Muscle of leg (tissue), 16 donors: ENCODE measurements at places on chromosomes 16 and 17. TPM values are rescaled to one million over a fixed set of nuclear protein-coding genes. Genes with fewer than 3 reads are reported as not detected.

The MCRIP1 gene
- total RNA-seq: 113 TPM

The SSTR5 gene
- total RNA-seq: not detected

- DNase-seq: no peak
Observed at GRCh38 chr16:2834968-2835367, 4.9 kb downstream of the ZG16B start.

DNA sequence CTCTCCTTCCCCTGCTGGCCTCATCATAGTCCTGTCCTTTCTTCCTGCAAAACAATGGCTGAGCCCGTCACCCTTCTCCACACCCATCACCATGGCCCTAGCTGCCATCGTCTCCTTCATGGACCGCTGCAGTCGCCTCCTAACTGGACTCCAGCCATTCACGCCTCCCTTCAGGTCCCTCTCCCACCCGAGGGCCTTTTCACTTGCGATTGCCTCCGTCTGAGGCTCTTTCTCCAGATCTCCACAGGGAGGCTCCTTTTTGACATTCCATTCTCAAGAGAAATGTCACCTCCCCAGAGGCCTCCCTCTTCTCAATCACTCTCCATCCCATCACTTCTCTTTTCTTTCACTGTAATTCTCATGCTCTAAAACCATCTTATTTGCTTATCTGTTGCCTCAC, 23.5 kb downstream of the GSG1L start:
- DNase-seq: no peak

DNA sequence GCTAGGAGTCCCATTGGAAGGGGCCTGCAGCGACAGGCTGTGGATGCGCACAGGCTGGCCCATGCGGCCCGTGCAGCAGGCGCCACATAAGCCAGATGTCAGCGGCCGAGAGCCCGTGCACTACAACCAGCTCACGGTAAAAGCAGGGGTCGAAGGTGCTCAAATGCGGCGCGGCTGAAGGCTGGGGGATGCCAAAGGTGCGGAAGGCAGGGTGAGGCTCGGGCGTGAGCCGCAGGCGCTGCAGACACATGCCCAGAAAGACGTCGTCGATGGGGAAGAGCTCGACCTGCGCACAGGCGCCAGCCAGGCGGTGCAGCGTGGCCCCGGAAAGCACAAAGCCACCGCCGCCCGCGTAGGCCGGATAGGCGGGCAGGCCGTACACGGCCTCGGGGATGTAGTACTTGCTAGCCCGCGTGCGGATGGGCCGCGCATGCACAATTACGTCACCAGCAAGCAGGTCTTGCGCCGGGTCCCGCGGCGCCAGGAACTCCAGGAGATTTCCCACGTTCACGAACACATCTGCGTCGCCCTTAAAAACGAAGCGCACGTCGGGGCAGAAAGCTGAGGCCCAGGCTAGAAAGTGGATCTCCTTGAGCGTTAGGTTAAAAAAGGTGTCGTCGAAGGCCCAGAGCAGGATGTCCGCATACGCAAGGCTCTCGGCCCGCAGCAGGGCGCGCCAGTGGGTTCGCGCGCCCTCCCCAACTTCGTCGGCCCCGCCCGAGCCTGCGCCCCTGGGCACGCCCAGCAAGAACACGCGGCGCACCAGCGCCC, 1.3 kb downstream of the B3GNT9 start:
- DNase-seq: no peak

DNA sequence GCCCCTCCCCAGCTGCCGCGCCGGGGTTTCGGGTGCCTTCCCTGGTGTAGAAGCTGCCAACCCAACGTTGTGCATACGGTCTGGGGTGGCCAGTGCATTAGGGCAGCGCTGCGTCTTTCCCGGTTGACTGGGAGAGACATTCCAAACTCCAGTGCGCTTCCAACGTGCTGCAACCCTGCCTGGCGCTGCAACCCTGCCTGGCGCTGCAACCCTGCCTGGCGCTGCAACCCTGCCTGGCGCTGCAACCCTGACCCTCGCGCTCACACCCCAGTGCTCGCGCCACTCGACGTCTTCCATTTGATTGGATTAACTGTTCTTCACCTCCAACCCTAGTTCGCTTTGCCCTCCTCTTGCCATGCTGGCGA, 488 bp upstream of the HAP1 start:
- no peak for DNase-seq

DNA sequence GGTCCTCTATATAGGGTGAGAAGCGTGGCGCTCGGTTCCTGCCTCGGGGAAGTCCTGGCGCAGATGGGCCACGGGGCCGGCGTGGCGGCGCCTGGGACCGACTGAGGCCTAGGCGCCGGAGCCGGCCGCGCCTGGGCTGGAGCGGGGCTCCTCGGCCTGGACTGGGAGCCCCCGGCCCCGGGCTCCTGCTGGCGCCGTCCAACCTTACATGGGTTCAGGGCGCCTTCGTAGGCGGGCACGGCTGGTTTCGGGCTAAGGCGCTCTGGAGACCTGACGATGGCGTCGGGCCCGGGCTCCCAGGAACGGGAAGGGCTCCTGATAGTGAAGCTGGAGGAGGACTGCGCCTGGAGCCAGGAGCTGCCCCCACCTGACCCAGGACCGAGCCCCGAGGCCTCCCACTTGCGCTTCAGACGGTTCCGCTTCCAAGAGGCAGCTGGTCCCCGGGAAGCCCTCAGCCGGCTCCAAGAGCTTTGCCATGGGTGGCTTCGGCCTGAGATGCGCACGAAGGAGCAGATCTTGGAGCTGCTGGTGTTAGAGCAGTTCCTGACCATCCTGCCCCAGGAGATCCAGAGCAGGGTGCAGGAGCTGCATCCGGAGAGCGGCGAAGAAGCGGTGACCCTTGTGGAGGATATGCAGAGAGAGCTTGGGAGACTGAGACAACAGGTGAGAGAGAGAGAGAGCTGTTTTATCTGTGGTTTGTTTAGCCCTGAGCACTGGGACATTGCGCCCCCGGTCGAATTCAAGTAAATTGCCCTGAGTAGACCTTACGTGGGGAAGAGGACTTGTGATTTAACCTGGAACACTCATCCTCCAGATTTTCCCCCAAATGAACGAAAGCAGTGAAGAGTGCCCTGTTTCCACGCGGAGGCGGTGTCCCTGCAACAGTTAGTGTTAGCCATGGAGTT, 504 bp downstream of the ZNF263 start:
- DNase-seq: no peak

DNA sequence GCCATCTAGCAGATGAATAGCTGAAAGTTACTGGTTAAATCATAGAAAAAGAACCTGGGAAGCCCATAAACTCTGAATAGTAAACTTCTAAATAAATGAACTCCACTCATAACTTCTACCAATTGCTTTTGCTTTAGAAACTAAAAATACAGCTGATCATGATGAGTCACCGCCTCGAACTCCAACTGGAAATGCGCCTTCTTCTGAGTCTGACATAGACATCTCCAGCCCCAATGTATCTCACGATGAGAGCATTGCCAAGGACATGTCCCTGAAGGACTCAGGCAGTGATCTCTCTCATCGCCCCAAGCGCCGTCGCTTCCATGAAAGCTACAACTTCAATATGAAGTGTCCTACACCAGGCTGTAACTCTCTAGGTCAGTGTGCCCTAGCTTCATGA, 9.7 kb downstream of the KAT7 start:
- no peak for DNase-seq

GRCh38 chr16:15703029-15703736, 53.1 kb downstream of the NDE1 start:
- no peak for DNase-seq

DNA sequence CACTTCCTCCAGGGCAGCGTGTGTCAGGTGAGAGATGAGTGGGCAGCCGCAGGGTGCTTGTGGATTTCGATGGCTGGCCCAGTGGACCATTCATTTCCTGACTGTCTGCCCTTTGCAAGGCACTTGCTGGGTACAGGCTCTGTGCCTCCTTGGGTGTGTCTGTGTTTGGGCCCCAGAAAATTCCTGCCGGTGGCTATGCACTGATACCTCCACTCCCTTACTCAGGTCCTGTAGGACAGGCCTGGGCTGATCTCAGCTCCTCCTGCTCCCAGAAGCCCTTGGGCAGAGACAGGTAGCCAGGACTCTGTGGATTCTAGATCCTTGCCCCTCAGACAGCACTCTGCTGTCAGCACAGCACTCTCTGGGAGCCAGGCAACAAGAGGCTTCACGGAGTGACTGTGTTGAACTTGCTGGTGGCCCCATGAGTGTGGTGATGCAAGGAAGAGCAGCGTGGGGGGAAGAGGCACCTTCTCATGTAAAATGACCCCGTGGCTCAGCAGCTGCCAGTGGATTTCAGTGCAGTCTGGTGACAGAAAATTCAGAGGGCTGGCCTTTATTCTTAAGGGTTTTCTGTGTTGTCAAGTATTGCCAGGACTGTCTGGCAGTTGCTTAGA, 29.0 kb downstream of the PGS1 start:
- no peak for DNase-seq

- DNase-seq: no peak
Observed at GRCh38 chr17:75983501-75984181, 4.6 kb downstream of the TEN1 start.

DNA sequence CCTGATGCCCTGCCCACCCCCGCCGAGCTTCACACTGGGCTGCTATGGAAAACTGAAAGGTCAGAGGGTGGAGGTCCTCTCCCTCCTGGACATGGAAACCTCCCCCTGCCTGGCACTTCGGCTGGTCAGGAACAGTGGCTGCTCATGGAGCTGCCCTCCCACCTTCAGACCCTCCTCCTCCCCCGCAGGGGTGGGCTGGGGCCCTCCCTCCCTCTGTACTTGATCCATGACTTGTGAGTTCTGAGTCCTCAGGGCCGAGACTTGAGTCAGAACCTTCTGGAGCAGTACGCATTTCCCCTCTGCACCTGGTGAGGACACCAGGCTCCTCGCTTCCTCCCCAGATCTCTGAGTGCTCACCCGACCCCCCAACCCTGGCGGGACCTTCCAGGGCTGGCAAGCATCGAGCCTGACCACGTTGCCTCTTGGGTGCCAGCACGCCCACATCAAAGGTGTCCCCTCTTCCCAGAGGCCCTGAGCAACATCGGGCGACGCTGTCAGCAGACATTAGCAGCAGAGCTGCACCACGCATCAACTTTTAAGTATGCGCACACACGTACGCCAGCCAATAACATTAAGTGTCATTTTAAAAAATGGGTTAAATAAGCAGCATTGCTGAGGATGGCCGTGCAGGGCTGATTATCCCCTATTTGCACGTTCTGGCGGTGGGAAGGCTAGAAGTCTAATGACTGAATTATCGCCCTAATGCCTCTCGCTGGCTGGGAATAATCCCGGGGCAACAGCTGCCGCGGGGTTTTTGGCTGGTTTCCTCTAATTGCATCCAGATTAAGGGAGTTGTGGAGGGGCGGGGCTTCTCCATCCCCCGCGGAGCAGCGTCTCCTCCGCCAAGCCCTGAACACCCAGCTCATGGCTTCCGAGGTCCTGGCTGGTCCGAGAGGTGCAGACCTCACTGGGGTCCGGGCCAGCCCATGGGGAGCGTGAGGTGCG, 98.0 kb downstream of the TBC1D16 start:
- DNase-seq: peak; percentile 80

DNA sequence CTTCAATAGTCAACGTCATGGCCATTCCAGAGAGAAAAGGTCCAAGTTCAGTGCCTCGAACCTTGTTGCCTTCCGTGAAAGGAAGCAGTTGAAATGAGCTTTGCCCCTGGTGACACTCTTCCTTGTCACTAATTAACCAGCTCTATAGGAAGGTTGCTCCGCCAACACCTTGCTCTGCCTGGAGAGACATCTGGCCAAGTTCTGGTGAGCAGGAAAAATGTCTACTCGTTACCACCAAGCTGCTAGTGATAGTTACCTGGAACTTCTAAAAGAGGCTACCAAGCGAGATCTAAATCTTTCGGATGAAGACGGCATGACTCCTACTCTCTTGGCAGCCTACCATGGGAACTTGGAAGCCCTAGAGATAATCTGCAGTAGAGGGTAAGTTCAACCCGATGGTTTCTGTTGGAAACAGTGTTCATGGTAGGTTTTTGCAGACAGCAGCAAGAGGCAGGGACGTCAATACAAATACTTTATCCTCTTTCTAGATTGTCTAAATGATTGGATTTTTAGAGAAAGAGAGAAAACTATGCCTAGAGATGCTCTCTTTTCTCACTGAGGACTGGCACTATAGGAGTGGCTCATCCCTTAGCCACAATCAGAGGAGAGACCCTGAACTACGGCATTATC, at the start of gene ANKS4B:
Gene ANKS4B, plus strand, starts transcription at position 179 of the 630 bp plus-strand sequence. Its CDS starts 39 bp downstream, at position 218.
- no peak for DNase-seq

GRCh38 chr16:89187770-89188392, 12.5 kb downstream of the SLC22A31 start:
- no peak for DNase-seq

- peak; percentile 67 for DNase-seq
Observed at GRCh38 chr16:56632156-56632847, at the start of gene MT1M. Gene MT1M, plus strand, starts transcription at chr16:56632659. Its CDS starts 73 bp downstream, at chr16:56632732.

DNA sequence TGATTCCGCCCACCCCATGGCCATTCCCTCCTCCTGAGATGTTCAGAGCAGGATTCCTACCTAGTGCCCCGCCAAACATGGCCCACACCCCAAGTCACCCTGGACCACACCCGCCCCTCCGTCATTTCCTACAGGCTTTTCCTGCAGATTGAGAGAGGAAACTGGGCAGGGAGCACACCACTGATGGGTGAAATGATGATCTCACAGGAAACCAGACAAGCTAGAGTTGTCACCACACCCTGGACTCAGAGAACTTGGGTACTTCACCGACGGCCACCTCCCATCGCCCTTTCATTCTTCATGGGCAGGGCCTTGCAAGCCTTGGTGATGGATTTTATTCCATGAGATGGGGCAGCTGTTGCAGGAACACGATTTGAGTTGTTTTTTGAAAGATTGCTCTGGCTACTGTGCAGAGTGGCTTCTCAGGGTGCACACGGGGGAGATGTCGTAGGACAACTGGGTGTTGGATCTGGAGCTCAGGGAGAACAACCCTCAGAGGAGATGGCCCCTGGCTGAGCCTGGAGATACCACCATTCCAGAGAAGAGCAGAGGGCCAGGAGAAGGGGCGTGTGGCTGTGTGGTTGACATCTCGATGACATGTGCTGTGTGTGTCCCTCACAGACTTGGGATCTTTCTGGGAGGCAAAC, 7.4 kb upstream of the B9D1 start:
- no peak for DNase-seq

GRCh38 chr17:16866436-16866835, 105.5 kb downstream of the TNFRSF13B start:
- no peak for DNase-seq

DNA sequence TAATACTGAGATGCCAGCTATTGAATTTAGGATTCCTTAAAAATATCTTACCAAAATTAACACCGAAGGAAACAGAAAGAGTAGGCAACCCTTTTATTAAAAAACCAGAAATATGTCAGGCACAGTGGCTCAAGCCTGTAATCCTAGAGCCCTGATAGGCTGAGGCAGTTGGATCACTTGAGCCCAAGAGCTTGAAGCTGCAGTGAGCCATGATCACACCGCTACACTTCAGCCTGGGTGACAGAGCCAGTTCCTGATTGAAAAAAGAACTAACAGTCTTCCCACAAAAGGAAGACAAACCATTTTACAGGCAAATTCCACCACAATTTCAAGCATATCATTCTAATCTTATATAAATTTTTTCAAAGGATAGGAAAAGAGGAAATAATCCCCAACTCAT, 15.6 kb downstream of the SLFN12 start:
- DNase-seq: no peak

- DNase-seq: peak; percentile 62
Observed at GRCh38 chr16:12017558-12017957, 41.0 kb downstream of the SNX29 start.
